Activated CD4-positive, alpha-beta T cell treated with anti-CD3 and anti-CD28 coated beads for 48 hours (primary cell): ENCODE measurements at places on chromosomes 2 and 18.

GRCh38 chr2:11013196-11013595, 101.5 kb downstream of the KCNF1 start:
- no peak for DNase-seq

DNA sequence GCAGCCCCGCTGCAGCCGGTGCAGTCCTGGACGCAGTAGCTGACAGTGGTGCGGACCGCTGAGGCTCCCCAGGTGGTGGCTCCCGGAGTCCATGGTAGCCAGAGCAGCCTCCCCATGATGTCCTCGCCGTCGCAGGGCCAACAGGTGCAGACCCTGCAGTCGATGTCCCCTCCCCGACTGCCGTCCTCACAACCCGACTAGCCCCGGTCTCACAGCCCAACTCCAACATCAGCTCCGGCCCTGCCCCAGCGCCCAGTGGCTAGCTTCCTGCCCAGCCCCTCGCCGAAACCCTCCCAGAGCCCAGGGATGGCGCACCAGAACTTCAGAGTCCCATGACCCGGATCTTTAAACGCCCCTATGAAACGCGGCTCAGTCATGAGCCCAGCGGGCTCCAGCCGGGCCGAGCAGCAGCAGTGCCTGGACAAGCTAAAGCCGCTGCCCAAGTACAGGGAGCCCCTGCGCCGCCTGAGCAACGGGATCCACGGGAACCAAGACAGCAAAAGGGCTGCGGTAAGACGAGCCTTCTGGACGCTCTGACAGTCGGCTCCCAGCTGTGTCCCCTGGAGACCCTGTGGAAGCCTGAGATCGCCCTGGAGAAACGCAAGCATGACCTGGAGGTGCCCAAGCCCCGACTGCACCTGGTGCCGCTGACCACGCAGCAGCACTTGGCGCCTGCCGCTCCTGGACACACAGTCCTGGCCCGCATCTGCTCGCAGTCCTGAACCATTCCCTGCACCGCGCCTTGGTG, 53.8 kb upstream of the TUBA3E start:
- DNase-seq = no peak

DNA sequence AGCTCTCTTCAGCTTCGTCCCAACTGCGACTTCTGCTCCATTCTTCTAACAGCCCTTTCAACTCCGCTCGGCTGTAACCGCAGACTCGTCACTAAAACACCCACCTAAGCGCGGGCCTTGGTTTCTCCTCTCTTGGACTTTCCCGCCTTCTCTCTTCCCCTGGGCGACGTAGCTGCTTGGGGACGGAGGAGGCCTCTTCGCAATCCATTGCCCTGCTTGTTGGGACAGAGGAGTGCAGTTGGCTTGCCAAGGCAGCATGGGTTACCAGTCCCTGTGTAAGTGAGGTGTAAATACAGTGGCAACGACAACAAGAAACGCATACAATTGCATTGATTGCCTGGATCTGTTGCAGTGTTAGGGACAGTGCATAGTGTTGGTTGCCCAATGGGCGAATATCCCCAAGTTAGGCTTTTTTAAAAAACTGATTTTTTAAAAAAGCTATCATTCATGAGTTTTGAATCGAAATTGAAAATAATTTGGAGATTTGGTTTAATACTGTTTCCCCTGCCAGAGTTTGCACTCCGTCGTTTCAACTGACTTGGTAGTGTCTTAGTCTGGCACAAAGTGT, 484 bp upstream of the DARS1 start:
- DNase-seq = peak; percentile 88

DNA sequence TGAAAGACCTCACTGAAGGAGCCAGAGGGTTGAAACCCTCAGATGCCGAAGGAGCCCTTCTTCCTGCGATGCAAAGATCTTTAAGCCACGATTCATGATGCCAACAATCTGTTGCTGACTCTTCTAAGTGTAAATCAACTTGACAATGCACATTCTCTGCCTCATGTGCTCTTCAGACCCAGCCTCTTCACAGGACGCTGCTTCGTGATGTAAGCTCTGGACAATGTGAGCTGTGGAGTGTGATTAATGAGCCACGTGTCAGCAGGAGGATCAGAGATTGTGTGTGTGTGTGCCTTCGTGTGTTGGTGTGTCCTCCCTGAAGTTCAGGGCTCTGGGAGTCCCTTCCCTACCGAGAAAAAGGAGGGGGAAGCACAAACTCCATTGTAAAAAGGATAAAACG, 26.5 kb upstream of the TWIST2 start:
- no peak for DNase-seq

DNA sequence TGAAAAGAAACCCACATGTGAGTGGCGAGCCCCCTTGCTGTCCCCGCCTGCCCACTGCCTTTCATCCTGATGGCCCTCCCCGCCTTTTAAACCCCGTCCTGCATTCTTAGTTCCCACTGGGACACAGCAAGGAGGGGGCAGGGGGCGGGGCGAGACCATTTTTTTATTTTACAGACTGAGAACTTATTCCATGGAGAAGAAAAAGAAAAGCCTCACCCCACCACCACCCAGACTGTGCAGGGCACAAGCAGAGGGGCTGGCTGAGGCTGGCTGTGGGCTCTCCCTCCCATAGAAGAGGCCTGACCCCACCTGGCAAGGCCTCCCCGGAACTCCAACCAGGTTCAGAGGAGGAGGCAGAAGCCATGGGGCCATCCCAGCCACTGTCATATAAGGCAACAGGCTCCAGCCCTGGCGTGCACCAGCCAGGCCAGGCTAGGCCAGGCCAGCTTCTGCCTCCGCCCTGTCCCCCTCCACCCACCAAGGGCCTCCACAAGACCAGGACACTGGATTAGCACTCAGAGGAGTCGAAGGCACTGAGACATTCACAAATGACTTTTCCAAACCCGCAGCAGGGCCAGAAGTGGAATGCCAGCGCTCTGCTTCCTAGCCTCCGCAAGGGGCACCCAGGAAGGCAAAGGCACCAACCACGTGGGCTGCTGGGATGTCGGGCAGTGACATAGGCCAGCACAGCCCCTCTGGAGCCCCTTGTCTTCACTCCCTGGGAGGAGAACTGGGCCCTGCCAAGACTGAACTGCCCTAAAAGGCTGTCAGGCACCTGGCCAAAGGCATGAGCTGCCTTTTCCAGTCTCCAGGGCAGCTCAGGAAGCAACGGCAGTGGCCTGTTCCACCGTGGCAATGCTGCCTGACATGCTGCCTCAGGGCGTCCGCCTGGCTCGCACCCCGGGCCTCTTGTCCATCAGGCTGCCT, 37.5 kb upstream of the SEMA4C start:
- DNase-seq = no peak

GRCh38 chr18:3016585-3017297, 3.8 kb upstream of the LPIN2 start:
- DNase-seq = no peak

- no peak for DNase-seq
These were observed 389.0 kb upstream of the ETAA1 start for GRCh38 chr2:67008155-67008554.

DNA sequence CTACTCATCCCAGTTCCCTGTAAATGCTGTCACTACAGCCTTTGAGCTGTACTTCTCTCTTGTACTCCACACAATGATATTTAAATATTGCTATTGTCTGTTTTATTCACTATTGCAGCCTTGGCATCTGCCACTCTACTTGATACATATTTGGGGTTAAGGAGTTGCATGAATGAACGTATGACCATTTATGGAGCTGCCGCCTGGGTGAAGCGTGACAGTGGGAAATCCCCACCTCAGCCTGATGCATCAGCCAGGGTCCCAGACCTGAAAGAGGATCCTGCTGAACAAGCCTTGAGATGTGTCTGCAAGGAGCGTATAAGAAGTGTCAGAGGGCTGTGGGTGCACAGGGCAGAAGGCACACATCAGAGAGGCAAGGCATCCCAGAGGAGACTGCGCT, 39.1 kb downstream of the MRPL35 start:
- DNase-seq = peak; percentile 65

DNA sequence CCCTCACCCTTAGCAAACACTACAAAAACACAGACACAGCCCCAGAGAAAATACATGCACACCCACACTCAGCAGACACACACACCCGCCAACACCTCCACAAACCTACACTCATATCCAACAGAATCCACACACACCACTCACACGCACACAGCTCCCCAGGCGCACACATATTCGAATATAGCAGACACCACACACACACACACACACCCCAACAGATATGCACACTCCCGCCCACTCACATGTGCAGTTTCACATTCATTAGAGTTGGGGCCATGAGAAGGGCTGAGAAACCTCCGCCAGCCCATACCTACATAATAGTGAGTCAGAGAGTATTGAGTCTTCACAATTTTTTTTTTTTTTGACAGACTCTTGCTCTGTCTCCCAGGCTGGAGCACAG, 29.4 kb upstream of the NOTO start:
- DNase-seq = peak; percentile 79

DNA sequence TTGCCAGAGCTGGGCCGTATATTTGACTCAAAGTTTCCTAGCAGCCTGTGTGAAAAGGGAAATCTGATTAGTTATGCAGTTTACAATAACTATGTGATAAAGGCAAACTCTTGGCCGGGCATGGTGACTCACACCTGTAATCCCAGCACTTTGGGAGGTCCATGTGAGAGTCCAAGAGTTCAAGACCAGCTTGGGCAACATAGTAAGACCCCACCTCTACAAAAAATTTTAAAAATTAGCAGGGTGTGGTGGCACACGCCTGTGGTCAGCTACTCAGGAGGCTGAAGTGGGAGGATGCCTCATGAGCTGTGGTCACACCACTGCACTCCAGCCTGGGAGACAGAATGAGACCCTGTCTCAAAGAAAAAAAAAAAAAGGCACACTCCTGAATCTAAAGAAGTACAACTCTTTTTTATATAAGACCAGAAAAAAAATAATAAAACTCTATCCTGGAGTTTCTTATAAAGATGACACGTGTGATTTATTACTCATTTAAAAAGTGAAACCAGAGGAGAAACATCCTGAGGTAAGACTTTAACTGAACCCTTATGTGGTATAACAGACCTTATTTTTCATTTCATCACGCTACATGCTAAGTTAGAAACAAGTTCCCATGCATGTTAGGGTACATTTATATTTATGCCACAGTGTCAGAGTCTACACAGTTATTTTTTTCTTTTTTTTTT, 32.6 kb upstream of the KCMF1 start:
- peak; percentile 74 for DNase-seq

GRCh38 chr18:36850527-36851201, 21.7 kb downstream of the KIAA1328 start:
- DNase-seq = peak; percentile 3

DNA sequence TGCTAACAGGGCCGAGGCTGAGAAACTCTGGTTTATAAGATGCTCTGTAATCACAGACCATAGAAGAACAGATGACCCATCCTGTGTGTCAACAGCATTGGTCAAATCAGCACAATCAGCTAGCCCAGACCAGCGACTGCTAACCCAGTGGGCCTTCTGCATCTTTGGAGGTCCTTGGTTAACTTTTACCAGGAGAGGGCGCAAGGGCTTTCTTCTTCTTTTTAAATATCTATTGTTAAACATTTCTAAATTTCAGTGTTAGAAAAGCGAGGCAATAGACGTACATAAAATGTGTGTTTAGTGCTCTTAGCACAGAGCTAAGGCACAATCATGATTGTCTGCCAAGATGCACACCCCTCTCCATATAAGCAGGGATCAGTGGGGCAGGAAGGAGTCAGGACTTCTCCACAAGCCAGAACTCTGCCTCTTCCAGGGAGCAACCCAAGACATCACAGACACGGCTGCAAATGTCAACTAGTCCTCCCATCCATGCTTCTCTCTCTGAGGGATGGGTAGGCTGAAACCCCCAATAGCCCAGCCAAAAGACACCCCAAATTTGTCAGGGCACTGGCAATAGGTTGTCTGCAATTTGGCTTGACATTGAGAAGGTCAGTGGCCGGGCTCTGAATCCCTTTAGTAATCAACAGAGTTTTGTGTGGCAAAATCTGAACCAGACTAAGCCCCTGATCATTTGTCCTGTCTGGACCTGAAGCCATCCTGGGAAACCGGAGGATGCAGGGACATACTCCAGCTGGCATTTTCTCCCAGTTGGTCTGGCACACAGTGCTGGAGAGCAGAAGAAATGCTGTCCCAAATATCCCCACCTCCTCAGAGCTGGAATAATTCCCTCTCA, 188.2 kb downstream of the BCL2 start:
- DNase-seq = peak; percentile 70

DNA sequence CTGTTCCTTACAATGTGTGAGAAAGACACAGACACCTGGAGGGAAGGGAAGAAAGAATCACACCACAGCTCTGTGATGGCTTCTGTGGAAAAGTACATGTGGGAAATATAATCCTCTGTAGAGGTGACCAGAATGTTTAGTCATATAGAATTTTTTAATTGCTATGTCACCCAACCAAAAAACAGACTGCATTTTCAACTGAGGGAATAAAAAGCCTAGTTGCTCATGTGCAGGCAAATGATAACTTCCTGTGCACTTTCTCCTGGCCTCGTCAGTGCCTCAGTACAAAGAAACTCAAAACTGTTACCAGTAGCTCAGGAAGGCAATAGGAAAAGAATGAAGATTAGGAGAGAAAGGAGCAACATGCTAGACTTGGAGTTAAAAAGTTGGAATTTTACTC, 326.8 kb downstream of the OSR1 start:
- no peak for DNase-seq

- DNase-seq = no peak
These were observed 209.1 kb downstream of the CTNNA2 start for GRCh38 chr2:79721966-79722365.

GRCh38 chr2:231800493-231801091, 14.3 kb downstream of the COPS7B start:
- DNase-seq = peak; percentile 74

DNA sequence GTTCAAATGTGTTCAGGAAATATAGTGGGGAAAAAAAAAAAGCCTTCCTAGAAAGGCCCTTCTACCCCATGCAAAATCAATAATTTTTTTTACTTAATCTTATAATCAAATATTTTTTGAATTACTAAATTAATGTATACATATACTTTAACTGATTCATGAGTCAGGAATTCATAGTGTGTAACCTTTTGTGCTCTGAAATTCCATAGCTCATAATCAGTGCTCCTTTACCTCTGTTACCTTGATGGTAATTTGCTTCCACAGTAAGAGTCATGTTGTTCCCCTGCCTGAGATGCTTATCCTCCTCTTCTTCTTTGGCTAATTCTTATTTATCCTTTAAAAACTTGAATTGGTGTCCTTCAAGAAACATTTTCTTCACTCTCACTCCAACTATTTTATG, 414.2 kb downstream of the THSD7B start:
- DNase-seq = no peak

GRCh38 chr2:192011196-192011595, 164.3 kb upstream of the CAVIN2 start:
- no peak for DNase-seq

DNA sequence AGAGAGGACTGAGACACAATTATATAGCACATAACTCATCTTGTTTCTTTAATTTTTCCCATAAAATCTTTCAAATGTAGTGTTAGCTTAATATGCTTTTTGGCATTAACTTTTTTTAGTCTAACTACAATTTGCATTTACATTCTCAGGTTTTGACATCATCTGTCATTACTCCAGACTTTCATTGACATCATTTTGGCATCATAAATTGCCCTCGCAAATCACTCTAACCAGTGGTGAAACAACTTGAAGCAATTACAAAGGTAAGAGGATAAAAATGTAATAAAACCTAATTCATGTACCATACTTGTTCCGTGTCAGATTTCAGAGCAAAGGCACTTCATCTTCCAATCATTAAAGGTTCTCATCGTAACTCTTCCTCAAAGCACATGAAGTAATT, 41.4 kb downstream of the RFX8 start:
- no peak for DNase-seq

GRCh38 chr2:111164078-111164477, 43.4 kb downstream of the BCL2L11 start:
- no peak for DNase-seq

- DNase-seq = no peak
These were observed 76.0 kb upstream of the RBM44 start for GRCh38 chr2:237722616-237723015.
